H9 (cell line): ENCODE measurements at places on chromosomes 12 and 14. TPM values are rescaled to one million over a fixed set of nuclear protein-coding genes. Genes with fewer than 3 reads are reported as not detected.

ASIC1 gene
- total RNA-seq: 3.9 and 4.0 TPM in 2 replicates

GRCh38 chr12:54195737-54196347 lies 7.1 kb upstream of the SMUG1 start:
- H3K4me1 ChIP-seq: 0 out of 2 replicates have a peak, but pooled peaks cover 2% of the 10 kb centered on the region
- H3K27ac ChIP-seq: no peak overlapping the region
- H3K36me3 ChIP-seq: no peaks in the 10 kb centered on the region
- H3K4me3 ChIP-seq: no peak overlapping the region

DNA sequence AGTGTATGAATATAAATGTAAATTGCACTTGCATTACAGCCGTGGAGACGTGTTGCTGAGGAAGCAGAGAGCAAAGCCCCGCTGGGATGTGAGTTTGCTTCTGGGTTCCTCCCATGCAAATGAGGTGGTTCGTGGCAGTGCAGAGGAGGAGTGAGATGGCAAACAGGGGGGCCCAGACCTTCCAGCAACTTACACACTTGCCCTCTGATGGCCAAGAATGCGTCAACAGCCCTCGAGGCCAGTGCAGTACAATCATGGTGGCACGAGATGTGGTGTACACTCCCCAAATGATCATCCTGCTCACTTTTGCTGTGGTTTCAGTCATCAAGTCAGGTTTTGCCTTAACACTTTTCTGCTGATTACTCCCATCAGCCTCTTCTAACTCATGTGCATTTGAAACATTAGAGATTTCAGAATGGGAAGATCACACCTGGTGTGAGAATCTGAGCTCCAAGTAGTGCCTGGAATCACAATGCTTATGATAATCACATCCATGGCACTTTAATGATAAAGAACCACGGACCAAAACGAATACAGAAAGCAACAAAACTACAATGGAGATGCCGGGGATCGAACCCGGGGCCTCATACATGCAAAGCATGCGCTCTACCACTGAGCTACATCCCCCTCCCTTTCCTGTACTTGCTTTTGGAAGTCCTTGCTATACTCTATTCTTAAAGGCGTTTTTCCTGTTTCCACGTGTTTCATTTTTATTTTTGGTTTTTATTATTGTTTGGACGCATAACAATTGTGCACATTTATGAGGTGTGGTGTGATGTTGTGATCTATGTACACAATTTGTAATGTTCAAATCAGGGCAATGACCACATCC lies 7.0 kb upstream of the UBC start:
- peak overlapping the region; percentile 57 for H3K4me3 ChIP-seq
- no peaks in the 10 kb centered on the region; the same call in 2 of the 3 replicates for H3K36me3 ChIP-seq
- peaks cover 10% of the 10 kb centered on the region for H3K4me1 ChIP-seq
- peak; percentile 85 for DNase-seq
- peak overlapping the region; percentile 16 for H3K27ac ChIP-seq

GRCh38 chr12:131871677-131872076 lies 22.7 kb upstream of the ULK1 start:
- H3K36me3 ChIP-seq: peaks cover 7% of the 10 kb centered on the region
- no peaks in the 10 kb centered on the region for H3K4me1 ChIP-seq
- no peaks in the 10 kb centered on the region for H3K27me3 ChIP-seq
- no peak overlapping the region for H3K4me3 ChIP-seq

DNA sequence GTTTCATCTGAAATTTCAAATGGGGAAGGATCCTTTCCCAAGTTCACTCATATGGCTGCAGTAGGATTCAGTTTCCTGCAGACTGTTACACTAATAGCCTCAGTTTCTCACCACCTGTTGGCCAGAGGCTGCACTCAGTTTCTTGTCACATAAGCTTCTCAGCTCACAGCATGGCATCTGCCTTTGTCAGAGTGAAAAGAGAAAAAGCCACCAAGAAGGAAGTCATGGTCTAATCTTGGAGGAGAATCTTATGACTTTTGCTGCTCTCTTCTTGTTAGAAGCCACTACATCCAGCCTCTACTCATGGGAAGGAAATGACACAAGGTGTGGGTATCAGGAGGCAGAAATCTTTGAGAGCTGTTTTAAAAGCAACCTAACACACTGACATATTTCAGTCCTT lies 39.4 kb upstream of the BTG1 start:
- no peaks in the 10 kb centered on the region for H3K4me1 ChIP-seq
- no peak overlapping the region for H3K4me3 ChIP-seq
- no peak for DNase-seq
- no peaks in the 10 kb centered on the region for H3K27me3 ChIP-seq
- H3K27ac ChIP-seq: no peak overlapping the region
